ENCODE measurements at places on chromosomes 6 and 20. TPM values are rescaled to one million over a fixed set of nuclear protein-coding genes. Genes with fewer than 3 reads are reported as not detected.
A peak's percentile ranks its signal among the peaks of the same experiment; 100 is the strongest.

GRCh38 chr6:7173843-7174503 is 66.2 kb downstream of the RREB1 start:
- DNase-seq, result no peak

DNA sequence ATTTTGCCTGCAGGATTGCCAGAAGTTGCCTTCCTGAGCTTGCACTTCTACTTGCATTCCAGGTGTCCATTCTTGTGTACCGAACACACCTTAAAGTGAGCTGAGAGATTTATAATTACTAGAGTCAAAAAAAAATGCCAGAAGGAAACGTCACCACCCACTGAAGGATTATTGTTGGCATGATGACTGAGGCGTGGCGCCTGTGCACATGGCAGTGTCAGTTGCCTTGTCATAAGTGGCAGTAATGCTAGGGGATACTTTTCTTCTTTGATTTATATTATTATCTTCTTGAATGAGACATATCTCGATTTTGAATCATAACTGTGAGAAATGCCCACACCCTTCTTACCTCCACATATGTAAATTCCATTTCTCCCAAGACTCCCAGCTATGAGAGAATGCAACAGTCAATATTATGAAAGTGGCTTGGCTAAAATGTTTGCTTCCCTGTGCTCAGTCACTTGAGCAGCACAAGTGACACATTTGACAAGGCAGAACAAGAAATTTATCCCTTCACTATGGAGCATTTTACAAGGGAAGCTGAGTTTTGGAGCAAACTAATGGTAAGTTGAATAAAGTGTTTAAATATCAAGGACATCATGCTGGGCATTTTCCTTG is 149.5 kb upstream of the SASH1 start:
- no peak for DNase-seq

FRMD1 gene
- polyA plus RNA-seq, result not detected

EPHA7 gene
- polyA plus RNA-seq, result not detected

DNA sequence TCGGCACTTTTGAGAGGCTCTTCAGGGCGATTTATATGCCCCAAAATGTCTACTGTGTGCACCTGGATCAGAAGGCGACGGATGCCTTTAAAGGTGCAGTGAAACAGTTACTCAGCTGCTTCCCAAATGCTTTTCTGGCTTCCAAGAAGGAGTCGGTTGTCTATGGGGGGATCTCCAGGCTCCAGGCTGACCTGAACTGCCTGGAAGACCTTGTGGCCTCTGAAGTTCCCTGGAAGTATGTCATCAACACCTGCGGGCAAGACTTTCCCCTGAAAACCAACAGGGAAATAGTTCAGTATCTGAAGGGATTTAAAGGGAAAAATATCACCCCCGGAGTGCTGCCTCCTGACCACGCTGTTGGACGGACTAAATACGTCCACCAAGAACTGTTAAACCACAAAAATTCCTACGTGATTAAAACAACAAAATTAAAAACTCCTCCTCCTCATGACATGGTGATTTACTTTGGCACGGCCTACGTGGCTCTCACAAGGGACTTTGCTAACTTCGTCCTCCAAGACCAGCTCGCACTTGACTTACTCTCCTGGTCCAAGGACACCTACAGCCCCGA is 8.2 kb downstream of the GCNT2 start:
- DNase-seq, result no peak

DNA sequence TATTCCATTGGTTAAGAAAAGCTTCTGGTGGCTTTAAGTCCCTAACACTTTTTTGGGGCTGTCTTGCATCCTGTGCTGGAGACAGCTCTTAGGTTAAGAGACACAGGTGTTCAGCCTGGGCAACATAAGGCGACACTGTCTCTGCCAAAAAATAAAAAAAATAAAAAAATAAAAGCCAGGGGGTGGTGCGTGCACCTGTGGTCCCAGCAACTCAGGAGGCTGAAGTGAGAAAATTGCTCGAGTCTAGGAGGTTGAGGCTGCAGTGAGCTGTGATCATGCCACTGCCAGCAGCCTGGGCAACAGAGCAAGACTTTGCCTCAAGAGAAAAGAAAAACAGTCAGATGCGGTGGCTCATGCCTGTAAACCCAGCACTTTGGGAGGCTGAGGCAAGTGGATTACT is 55.6 kb upstream of the ZMYND8 start:
- DNase-seq, result no peak

WASF1 gene
- polyA plus RNA-seq, result 0.32 TPM

GRCh38 chr6:39218868-39219567 is 10.3 kb downstream of the KCNK5 start:
- DNase-seq, result peak; percentile 31

- no peak for DNase-seq
Measured at GRCh38 chr6:91114123-91114708, 527.3 kb upstream of the MAP3K7 start.

DNA sequence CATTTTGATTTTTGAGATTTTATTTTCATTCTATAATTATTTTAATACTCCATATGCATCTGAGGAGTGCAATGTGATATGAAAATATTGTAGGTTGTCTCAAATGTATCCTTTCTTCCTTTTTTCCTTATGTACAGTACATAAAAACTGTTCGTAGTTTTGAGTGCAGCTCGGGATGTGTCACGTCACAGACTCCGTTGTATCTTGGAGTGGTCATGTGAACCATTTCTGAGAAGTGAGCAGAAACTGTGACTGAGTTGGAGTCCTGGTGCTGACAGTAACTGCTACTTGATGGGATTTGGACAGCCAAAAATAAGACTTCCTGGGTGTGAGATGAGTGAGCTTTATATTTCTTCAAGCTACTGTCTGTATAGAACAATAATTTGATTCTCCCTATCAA is 761.4 kb upstream of the MAN1A1 start:
- DNase-seq, result no peak

GRCh38 chr6:144675231-144675861 is 390.2 kb downstream of the UTRN start:
- peak; percentile 29 for DNase-seq

ETV7 gene
- 0.10 TPM for polyA plus RNA-seq

PRRT1 gene
- not detected for polyA plus RNA-seq

DNAJC5 gene
- polyA plus RNA-seq, result 5.9 TPM

GRCh38 chr20:43736588-43737158 is 9.9 kb upstream of the GTSF1L start:
- DNase-seq, result no peak

DNA sequence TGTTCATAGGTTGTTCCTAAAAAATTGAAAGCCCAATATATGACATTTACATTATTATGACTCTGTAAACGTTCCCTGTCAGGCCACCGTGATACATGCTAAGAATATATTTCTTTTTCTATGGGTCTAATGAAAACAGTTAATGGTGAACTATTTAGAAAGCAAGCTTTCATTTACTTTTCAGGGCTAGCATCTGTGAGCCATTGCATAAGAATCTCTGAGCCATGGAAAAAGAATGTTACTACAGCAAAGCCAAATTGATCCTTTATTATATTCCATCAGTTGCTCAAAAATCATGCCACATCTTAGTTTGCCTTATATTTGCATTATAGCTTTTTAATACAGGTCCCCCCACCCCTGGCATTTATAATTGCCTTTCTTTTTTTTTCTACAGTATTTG is 275.5 kb downstream of the ZFAND3 start:
- no peak for DNase-seq

SPATS1 gene
- not detected for polyA plus RNA-seq

GRCh38 chr6:157491571-157492232 is 110.7 kb downstream of the ZDHHC14 start:
- DNase-seq, result no peak

GRCh38 chr20:52383995-52384621 is 192.5 kb upstream of the ZFP64 start:
- DNase-seq, result no peak

RIPOR3 gene
- polyA plus RNA-seq, result not detected

GRCh38 chr20:46174469-46175126 is 56.5 kb downstream of the CD40 start:
- peak; percentile 72 for DNase-seq

PNPLA1 gene
- polyA plus RNA-seq, result 3.8 TPM

DNA sequence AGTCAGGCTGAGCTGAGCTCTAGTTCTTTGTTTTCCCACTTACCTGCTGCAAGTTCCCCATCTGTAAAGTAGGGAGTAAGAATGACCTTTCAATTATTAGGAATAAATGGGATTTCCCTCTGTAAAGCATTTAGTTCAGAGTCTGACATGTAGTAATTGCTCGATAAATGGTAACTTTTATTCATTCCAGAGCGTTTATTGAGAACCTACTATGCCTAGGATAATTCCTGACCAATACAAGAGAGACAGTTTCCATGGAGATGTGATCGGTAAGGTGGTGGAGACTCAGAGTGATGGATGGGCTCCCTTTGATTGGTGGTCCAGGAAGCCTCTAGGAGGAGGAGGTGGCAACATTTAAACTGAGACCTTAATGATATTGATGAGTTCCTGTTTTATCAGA is 5.6 kb downstream of the PLEKHG1 start:
- no peak for DNase-seq

GRCh38 chr6:164427728-164428402 is 881.5 kb downstream of the C6orf118 start:
- no peak for DNase-seq

DNA sequence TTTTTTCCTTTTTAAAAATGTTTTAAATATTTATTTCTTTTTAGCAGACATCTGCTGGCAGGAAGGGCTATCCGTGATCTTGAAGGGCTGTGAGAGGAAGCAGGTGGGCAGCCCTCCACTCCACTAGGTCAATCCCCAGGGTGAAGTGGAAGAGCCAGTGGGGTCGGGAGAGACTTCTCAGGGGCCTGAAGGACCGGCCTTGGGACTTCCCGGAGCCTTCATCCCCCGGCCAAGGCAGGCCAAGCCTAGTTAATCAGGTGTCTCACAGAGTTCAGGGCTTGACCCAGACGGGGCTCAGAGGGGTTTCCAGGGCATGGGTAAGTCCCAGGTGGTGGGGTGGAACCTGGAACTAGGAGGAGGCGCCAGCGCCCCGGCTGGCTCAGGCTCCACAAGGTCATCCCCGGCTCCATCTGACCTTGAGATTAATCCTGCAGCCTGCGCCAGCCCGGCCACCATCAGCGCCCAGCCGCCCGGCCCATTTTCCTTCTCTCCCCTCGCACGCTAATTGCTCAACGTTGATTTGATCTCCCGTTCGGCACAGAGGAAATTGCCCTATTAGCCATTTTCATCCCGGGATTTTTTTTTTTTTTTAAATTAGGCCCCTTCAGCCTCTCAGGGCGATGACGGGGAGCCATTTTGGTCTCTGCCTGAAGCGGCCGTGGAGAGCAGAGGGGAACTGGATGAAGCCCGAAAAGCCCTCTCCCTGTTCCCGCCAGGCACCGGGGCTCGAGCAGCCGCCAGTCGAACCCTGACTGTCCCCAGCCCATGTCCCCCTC is 44.4 kb downstream of the MDFI start:
- no peak for DNase-seq

GRIK2 gene
- not detected for polyA plus RNA-seq

DNA sequence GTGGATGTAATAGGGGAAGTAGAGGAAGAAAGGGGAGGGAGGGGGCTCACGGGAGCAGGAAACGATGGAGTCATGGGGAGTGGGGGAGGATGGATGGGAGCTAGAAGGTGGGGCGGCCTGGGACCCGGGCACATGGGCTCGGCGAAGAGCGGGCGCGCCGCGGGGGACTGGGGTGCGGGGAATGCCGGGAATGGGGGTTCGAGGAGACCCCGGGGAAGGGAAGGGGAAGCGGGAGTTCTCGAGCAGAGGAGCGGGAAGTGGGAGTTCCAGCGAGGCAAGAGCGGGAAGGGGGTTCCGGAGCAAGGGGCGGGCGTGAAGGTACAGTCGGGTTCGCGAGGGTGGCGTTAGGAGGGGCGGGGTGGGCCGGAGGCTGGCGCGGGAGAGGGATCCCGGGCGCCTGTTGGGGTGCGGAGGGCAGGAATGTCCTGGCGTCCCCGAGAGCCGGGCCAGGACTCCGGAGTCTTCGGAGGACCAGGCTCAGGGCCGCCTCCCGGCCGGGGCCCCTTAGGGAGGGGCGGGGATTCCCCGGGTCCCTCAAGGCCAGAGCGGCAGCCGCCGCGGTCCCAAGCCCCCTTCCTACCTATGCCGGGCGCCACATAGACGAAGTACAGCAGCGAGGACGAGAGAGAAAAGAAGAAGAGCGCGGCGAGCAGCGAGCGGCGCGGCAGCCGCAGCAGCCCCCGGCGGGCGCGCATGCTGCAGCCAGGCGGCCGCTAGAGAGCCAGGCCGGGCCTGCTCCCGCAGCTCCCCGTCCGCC is 504 bp downstream of the B4GALT5 start:
- peak; percentile 54 for DNase-seq

- no peak for DNase-seq
Measured at GRCh38 chr20:2799271-2799670, 1.2 kb downstream of the CPXM1 start.

DNA sequence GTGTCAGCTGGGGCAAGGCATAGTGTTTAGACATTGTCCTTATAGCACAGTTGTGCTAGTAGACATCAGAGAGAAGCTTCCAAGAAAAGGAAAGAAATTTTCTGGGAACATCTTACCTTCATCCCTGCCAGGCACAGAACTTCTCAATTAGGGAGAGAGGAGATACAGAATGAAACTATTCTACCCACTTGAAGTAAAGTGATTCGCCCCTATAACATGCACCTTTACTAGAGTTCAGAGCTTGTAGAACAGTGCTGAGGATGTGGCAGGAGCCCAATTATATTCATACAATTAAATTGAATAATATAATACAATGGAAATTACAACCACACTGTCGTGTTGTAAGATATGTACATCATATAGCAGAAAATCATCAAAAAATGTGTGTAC is 1063.9 kb upstream of the CITED2 start:
- no peak for DNase-seq

GRCh38 chr6:138308731-138309110 is 69.0 kb upstream of the SMIM28 start:
- no peak for DNase-seq

DNA sequence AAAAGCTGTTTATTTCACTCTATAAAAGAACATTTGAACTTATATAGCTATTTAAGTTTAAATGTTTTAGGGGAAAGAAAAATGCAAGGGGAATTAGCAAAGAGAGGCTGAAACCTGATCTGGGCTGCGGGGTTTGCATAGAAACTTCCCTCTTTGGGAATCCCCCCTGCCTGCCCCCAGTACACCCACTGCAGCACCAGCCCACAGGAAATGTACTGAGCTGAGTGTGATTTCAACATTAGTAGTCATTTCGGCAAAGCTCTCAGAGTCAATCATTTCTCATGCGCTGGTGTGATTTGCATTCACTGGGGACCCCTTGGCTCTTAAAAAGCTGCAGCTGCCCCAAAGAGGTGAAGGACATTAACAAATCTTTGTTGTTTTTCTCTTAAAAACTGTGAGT is 859.4 kb downstream of the MAFB start:
- no peak for DNase-seq

DNA sequence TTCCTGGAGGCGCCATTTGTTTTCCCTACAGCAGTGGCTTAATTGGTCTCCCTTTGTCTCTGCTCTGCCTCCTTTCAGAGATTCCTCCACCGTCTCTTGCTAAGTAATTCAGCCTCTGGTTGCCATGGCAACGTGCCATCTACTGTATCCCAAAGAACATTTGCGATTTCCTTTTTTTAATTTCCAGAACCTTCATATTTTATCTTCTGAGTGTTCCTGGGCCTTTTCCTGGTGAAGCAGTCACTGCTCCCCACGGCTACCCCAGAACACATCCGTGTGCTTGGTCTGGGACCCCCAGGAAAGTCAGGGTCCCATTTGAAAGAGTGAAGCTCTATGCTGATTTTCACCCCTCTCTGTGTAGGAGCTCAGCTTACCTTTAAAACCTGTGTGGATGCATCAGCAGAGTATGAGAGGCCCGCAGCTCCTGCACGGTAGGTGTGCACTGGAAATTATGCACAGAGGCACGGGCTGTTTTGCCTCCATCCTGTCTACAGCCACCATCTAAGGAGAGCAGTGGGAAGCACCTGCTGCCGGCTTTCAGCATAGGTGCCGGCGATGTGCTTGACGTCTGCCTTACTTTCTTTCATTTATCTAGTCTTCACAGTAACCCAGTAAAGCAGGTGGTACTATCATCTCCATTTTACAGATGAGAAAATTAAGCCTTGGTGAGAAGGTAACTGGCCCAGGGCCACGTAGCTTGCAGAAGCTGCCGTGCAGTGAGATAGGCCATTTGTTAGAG is 122.8 kb downstream of the SYCP2 start:
- DNase-seq, result no peak
